ENCODE measurements at places on chromosomes 3 and 15.
A peak's percentile ranks its signal among the peaks of the same experiment; 100 is the strongest.

GRCh38 chr3:39013921-39014509, 37.7 kb downstream of the SCN11A start:
- no peak for DNase-seq

GRCh38 chr3:158160958-158161357, 51.1 kb downstream of the RSRC1 start:
- DNase-seq, result no peak

- DNase-seq, result no peak
These were observed 1523.8 kb upstream of the CADM2 start for GRCh38 chr3:83434880-83435587.

- no peak for DNase-seq
These were observed 730 bp downstream of the SPRED1 start for GRCh38 chr15:38253351-38253781.

GRCh38 chr3:168738527-168739325, 643.0 kb upstream of the GOLIM4 start:
- DNase-seq, result no peak

DNA sequence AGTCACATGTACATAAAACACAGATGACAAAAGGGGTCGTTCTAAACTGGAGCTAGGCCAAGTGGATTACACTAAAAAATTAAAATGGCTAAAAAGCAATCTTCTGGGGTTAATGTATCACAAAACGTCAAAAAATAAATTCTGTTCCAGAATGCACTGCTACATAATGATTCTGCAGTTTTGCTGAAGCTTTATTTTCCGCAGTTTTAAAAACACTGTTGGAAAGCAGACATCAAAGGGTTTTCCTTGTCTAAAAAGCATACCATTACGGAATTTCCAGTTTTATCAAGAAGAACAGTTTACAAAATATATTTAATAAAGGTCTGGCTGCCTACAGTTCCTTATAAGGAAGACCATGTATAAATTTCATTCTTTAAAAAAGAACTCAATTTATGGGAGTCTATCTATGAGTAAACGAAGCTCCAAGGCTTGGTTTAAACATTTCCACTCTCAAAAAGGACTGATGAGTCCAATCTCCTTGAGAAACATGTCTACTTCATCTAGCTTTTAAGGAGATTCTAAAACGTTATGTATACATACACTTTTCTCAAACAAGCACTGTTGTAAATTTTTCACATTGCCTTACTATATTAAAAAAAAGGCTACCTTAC, 1.3 kb downstream of the DMXL2 start:
- DNase-seq, result no peak

DNA sequence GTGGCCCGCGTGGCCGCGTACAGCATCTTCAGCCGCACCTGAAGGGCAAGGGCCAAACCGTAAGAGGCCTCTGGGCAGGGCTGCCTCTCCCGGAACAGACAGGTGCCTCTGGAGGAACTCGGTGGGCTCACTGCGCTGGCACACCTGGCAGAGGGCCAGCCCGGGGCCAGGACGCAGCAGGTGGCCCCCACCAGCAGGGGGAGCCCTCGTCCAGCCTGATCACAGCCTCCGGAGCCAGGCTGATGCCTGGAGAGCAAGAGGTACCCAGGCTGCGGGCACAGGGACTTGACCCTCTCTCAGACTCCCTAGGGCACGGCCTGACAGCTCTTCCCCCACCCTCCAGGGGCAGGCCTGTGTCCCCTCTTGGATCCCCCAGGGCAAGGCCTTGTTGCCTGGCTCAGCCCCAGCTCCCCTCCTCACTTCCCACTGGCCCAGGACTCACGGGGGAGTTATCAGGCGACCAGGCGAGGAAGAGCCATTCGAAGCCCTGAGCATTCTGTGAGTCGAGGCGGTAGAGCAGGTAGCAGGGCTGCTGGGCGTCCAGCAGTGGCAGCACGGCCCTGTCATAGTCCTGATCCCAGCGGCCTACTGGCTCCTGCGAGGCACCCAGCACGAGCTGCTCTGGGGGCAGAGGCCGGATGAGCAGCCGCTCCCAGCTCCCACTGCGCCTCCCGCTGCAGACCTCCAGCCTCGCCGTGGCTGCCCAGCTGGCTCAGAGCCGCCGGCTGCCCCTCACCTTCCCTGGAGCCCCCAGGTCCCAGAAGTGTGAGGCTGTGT, 6.2 kb upstream of the TLR9 start:
- DNase-seq, result peak; percentile 89

DNA sequence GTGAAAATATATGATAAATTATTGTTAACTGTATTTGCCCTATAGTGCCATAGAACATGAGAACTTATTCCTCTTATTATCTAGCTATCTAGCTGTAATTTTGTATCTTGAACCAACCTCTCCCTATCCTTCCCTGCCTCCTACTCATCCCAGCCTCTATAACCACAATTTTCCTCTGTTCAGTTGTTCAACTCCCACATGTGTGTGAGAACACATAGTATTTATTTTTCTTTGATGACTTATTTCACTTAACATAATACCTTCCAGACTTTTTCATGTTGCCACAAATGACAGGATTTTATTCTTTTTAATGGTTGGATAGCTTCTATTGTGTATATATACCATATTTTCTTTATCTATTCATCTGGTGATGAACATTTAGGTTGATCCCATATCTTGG, 85.4 kb upstream of the SUCLG2 start:
- no peak for DNase-seq

GRCh38 chr3:160184655-160185054, 40.6 kb upstream of the C3orf80 start:
- no peak for DNase-seq

DNA sequence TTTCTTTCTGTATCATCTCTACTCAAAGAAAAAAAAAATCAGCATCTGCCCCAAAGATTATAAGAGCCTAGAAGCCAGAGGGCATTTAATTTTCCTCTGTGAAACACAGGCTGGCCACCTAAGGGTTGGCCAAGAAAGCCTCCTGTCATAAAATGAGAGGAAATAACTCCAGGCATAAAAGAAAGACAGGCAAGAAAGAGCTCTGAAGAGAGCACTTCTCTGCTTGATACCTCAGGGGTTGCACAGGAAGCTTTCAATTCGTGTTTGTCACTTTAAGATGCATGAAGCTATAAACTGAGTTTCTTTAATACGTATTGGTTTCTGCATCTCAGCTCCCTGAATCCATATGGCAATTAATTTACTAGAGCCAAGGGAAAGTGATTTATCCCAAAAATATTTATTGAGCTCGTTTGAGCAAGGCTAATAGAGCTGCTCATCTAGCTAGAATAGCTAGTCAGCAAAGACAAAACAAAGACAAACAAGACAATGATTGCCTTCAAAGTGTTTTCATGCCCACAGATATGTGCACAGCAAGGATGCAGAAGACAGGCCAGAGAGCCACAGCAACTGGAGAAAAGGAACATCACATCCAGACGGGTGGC, 35.5 kb downstream of the ATP8B4 start:
- no peak for DNase-seq

- DNase-seq, result no peak
These were observed 8.9 kb downstream of the INSYN1 start for GRCh38 chr15:73744293-73744692.

GRCh38 chr15:42152921-42153698, 3.3 kb downstream of the PLA2G4F start:
- DNase-seq, result no peak

- DNase-seq, result no peak
These were observed 14.2 kb downstream of the PSTPIP1 start for GRCh38 chr15:77009176-77009575.

DNA sequence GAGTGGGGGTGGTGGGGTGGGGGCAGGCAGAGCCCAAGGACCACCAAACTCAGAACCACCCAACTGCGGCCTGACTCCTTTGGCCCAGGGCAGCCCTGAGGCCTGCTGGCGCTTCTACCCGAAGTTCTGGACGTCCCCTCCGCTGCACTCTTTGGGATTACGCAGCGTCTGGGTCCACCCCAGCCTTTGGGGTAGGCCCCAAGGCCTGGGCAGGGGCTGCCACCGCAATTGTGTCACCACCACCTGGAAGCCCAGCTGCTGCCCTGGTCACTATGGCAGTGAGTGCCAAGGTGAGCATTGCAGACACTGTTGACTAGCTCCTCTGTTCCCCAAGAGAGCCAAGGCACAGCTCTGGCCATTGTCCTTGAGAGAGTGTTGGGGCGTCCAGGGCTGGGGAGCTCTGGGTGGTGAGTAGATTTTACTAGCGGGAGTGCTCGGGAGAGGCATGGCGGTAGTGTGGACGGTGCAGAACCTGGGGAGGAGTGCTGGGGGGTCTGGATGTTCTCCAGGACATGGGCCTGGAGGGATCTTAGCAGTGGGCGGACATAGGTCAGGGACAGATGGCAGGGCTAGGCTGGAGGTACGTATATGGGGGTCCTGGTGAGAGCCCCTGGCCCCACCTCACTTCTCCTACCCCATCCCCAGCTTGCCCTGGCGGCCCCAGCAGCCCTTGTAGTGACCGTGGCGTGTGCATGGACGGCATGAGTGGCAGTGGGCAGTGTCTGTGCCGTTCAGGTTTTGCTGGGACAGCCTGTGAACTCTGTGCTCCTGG, 12.8 kb downstream of the NT5DC2 start:
- no peak for DNase-seq

- no peak for DNase-seq
These were observed 56.8 kb downstream of the CD86 start for GRCh38 chr3:122111974-122112373.

DNA sequence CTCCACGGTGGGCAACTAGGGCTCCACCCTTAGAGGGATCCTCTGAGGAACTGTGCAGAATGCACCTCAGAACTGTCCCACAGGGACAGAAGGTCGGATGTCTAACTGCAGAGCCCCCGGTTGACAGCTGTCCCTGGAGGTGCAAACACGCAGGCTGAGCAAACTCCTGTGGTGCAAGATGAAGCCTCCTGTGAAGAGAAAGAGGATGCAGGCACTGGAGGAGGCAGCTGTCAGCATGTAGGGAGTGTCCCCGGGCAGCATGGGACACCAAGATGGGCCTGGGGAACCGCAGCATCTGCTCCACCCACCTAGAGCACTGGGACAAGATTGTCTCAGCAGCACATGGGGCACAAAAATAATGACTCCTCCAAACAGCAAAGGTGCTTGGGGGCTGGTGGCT, 258.9 kb downstream of the ABHD5 start:
- DNase-seq, result no peak

GRCh38 chr3:64079369-64080150, 56.3 kb upstream of the PSMD6 start:
- no peak for DNase-seq

DNA sequence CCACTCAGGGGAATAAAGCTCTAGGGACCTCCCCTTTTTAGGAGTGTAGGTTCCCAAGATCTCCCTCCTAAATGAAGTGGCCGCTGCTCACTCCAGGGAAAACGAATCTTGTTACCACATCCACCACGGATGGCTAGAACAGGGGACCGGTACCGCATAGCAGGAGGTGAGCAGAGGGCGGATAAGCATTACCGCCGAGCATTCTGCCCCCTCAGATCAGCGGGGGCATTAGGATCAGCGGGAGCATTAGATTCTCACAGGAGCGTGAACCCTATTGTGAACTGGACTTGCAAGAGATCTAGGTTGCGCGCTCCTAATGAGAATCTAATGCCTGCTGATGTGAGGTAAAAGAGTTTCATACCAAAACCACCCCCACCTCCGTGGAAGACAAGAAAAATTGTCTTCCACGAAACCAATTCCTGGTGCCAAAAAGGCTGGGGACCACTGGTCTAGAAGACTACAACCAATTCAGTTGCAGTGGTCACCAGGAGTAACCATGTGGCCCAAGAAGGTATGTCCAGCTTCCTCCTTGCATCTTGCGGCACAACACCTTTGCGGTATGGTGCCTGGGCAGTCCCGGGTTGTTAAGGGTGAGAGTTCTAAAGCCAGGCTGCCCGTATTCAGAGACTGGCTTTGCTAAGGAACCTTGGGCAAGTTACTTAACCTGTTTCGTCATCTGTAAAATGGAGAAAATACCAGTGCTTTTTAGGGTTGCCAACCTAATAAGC, 1.1 kb upstream of the SS18L2 start:
- no peak for DNase-seq

DNA sequence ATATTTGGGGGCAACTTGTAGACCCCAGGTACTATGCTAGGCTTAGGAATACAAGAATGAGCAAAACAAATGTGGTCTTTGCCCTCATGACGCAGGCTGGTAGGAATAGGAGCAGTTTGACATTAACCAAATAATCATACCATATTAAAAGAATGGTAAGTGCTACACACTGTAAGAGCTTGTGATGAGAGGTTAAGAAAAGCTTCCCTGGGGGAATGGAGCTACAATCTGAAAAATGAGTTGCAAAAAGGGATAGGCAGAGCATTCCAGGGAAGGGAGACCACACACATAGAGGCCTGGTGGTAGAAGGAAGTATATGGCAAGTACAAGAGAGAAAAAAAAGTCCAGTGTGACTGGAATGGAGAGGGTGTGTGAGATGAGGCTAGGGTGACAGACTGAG, 37.3 kb downstream of the TMOD3 start:
- no peak for DNase-seq

DNA sequence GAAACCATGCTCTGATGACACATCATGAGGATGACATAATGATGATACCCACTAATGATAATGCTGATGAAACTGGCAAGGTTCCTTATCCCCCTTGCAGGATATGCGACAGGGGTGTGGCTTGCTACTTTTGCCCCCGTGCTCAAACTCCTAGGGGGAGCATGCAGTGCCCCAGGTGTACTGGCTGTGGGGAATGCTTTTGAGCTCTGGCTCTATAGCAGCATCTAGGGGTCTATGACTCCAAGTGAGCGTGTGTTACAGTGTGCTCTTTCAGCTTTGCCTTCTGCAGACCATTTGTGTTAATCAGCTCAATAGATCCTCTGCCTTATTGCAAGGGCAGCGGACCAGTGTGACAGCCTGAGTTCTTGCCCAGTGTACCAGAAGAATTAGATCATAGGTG, 1239.5 kb downstream of the SI start:
- DNase-seq, result no peak

GRCh38 chr3:119352863-119353527, 58.8 kb downstream of the ARHGAP31 start:
- no peak for DNase-seq

DNA sequence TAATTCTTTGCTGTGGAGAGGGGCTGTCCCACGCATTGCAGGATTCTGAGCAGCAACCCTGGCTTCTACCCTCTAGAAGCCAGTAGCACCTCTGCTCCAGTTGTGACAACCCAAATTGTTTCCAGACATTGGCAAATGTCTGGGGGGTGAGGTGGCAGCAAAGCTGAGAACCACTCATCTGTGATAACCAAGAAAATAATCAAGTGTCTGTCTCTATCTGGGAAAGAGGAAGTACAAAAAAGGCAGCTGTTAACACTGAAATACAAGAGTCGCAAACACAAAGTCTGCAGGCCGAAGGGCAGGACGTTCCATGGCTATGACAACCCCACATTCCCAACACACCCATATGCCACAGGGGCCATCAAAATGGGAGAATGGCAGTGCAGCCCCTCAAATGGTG, 42.2 kb upstream of the GNB5 start:
- no peak for DNase-seq

DNA sequence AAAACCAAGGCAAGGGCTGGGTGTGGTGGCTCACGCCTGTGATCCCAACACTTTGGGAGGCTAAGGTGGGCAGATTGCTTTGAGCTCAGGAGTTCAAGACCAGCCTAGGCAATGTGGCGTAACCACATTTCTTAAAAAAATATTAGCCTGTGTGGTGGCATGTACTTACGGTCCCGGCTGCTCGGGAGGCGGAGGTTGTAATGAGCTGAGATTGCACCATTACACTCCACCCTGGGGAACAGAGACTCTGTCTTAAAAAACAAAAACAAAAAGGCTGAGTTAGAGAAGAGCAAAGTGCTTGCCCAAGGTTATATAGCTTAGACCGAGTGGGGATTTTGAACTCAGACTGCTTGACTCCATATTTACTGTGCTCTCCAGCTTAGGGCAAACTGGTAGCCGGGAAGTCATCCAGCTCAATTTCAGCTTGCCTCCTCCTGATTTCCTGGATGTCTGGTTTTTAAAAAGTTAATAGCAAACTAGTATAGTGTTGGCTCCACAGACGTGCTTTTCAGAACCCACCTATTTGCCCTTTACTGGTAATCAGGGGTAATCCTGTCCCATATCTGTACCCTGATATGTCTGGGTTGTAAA, 138.9 kb downstream of the CACNA1D start:
- DNase-seq, result no peak
